Peyer's patch (tissue), 4 donors: ENCODE measurements at places on chromosomes 16 and 17.

DNA sequence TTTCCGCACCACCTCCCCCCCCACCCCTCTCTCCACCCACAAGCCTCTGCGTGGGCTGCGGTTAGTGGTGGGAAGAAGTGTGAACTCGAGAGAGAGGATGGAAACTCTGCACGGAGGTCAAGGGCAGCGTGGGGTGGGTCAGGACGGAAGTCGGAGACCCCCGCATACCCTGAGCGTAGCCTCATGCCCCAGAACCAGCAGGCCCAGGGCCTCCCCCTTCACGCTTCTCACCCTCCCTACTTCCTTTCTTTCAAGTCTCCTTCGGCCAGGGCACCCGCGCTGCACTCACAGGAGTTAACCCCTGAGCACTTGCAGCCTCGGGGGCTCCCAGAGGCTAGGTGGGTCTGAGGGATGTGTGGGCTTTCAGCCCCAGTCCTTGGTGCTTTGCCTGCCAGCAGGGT is 9.2 kb downstream of the TBKBP1 start:
- peak; percentile 47 for DNase-seq

- no peak for DNase-seq
Measured at GRCh38 chr16:70257391-70257790, 5.7 kb upstream of the EXOSC6 start.

DNA sequence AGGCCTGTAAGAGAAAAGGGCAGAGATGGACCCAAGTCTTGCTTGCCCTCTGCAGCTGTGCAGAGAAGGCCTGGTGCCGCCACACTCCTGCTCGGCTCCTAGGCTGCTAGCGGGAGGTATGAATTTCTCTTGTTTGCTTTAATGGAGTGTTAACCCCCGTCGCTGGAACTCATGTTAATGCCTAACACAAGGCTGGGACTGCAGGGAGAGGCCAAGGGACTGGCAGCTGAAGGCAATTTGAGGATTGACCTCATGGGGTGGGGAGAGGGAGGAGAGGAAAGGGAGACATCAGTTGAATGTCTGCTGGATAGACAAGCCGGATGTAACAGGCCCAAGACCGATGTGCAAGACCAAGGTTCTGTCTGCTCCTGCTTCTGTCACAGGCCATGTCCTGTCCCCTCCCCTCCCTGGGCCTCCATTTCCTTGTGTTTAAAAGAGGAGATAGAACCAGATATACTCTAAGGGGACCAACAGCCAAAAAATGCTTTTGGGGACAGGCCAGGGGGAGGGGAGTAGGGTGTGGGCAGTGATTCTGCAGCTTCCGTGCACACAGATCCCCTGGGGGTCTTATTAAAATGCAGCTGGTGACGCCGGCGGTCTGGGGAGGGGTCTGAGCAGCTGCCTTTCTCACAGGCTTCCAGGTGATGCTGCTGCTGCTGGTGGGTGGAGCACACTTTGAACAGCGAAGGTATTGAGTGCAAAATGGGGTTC is 46.7 kb upstream of the TBX2 start:
- no peak for DNase-seq

DNA sequence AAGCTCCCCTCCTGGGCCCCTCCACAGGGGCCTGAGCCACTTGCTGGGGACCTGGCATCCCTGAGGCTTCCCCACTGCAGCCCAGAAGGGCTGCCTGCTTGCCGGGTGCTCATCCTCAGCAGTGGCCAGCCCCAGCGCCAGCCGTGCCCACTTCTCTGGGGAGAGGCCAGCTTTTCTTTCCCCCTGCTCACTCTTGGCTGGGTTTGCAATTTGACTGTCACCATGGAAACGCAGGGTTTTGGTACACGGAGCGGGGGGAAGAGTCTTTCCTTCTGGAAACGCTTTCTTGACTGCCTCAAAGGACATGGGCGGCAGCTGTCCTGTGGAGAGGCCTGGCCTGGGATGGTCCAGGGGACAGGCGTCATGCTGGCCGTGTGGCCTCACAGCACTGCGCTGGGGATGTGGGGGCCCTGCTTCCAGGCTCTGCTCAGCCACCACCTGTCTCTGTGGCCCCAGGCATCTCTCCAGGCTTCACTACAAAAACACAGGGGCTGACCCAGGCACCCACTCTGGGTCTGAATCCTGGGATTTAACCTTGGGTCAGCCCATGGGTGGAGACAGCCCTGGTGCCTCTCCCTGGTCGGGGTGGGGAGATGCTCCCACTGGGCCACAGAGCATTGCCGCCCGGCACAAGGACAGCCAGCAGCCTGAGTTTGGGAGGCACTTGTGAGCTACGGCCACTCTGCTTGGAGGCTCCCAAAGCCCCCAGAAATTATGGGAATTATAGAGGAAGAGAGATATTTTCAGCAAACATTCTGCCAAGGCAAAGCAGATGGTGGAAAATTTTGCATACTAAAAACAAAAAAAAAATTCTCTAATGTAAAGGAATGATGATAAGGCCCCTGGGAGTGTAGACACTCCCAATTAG is 45.9 kb upstream of the DOC2B start:
- no peak for DNase-seq
